Bronchus fibroblast of lung (primary cell): ENCODE measurements at places on chromosomes 2 and 18. TPM values are rescaled to one million over a fixed set of nuclear protein-coding genes. Genes with fewer than 3 reads are reported as not detected.

Gene C1QL2
- not detected in 2 replicates for total RNA-seq

Gene PARD6G
- total RNA-seq, result 2.5 and 3.0 TPM in 2 replicates

Gene WDR54
- total RNA-seq, result 58.3 and 76.0 TPM in 2 replicates

Gene EVX2
- total RNA-seq, result not detected in 2 replicates

Gene ANKRD29
- total RNA-seq, result 0.67 and 0.89 TPM in 2 replicates

Gene PCARE
- not detected in 2 replicates for total RNA-seq

Gene GALNT3
- 0.84 and 2.5 TPM in 2 replicates for total RNA-seq

Gene KCNS3
- total RNA-seq, result 1.3 and 2.7 TPM in 2 replicates
